MCF 10A (cell line): ENCODE measurements at places on chromosomes 4 and X.

- peak; percentile 69 for DNase-seq
Observed at GRCh38 chr4:150297861-150298474, 219.7 kb downstream of the DCLK2 start.

DNA sequence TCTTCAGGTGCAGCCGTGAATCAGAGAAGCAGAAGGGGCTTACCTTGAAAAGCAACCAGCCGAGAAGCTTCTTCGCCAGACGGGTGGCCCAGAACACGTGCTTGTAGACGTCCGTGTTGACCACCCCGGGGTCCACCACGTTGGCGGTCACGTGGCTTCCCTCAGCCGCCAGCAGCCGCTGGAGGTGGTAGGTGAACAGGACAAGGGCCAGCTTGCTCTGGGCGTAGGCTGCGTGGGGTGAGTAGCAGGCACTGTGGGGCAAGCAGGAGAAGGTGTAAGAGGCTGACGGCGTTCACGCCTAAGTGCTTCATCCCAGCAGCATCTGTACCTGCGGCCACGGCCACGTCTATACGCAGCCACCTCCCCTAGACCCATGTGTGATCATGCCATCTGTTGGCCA, 257.8 kb downstream of the DHRSX start:
- DNase-seq, result no peak

DNA sequence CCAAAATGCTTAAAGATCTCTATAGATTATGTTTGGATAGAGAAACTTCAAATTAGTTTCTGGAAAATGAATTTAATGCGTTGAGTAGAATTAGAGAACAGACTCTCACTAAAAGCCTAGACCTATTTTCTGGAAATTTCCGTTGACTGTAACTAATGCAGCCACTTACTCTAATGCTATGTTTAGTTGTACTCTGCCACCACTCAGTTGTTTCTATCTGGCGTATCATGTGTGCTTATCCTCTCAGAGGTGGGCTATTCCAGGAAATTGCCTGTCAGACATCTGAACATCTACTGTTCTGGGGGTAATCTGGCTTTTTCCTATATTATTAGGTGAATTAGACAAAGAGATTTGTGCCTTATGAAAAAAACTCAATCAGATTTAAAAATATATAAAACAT, 347.1 kb upstream of the FSTL5 start:
- no peak for DNase-seq

GRCh38 chrX:107726816-107727534, 48.6 kb downstream of the TSC22D3 start:
- no peak for DNase-seq

- DNase-seq, result no peak
Observed at GRCh38 chrX:96410927-96411326, 273.7 kb upstream of the DIAPH2 start.

DNA sequence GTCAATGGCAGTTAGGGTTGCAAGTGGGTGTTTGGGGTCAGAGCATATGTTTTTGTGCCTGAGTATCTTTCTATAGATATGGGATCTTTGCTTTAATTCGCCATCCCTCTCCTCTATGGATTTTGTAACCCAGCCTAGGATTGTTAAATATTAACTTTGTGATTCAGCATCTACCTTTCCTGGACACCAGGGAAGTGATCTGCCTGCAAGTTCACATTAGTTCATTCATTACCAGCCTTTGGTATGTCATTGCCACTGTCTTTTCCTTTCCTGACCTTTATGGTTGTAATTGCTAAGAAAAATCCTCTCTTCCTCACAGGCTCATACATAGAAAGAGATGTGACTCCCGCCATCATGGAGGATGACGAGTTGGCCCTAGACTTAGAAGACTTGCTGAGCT, 73.8 kb downstream of the KIT start:
- no peak for DNase-seq

DNA sequence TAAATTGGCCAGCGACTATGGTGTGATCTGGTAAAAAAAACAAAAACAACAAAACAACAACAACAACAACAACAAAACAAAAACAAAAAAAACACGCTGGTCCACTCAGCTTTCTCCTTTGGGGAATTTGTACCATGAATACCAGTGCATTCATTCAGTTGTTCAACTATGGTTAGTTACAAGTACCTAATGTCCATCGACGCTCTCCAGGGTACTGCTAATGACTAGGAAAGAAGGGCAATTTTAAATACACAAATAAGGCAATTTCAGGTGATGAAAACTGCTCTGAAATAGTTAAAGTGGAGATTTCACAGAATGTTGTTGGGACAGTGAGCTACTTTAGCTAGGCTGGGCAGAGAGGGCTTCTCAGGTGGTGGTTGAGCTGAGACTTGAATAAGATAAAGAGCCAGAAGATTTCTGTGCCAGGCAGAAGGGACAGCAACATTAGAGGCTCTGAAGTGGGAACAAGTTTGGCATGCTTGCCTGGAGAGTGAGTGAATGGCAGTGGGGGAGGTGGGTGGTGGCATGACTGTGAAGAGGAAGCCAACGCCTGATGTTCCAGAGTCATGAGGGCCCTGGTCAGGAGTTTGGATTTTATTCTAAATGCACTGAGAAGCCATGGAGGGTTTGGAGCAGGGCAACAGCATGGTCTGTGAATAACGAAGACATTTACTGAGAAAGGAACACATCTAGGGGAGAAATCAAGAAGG, 45.9 kb upstream of the PGRMC2 start:
- DNase-seq, result no peak

- no peak for DNase-seq
Observed at GRCh38 chrX:2261831-2262667, 238.7 kb downstream of the DHRSX start.
